ENCODE measurements at places on chromosomes 6 and 20.

DNA sequence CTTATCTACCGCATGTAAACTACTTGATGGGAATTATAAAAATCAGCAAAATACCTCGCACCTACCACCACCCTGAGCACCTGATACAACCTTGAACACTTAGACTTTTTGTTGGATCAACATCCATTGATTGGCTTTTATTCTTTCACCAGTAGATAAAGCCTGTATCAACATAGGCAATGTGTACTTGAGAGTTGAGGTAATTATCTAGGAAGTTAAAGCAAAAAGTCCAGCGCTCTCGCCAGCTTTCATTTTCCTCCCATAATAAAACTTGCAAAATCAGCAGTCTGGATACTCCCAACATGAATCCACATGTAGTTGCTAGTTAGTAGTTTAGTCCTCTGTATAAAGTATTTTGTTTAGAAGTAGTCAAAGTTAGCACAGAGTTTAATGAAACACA, 132.0 kb upstream of the PRDM1 start:
- DNase-seq, result no peak

DNA sequence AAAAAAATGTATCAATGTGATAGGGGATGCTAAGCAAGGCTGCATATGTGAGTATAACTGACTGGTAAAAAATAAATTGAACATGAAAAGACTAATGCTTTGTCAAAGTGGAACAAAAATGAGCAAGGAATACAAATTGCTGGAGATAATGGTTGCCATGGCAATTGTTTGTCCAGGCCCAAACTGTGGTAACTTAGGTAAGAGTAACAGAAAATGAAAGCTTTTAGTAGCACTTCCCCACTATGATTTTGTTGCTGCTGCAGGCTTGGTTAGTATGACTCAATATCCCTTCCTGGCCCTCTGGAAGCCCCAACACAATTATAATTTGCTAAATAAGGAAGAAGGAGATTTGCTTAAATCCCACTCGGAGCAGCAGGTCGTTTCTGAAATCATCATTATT, 577.1 kb downstream of the DOK5 start:
- no peak for DNase-seq

DNA sequence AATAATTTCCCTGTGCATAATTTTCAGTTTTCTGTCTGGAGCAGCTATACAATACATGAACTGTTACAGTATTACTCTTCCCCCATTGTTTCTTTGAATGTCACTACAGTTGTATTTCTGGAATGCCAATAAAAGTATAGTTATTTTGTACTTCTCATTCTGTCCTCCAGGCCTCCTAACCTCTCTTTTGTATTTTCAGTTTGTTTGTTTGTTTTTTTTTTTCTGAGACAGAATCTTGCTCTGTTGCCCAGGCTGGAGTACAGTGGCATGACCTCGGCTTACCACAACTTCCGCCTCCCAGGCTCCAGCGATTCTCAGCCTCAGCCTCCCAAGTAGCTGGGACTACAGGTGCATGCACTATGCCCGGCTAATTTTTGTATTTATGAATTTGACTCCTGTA, 16.8 kb upstream of the ARID1B start:
- DNase-seq, result no peak

DNA sequence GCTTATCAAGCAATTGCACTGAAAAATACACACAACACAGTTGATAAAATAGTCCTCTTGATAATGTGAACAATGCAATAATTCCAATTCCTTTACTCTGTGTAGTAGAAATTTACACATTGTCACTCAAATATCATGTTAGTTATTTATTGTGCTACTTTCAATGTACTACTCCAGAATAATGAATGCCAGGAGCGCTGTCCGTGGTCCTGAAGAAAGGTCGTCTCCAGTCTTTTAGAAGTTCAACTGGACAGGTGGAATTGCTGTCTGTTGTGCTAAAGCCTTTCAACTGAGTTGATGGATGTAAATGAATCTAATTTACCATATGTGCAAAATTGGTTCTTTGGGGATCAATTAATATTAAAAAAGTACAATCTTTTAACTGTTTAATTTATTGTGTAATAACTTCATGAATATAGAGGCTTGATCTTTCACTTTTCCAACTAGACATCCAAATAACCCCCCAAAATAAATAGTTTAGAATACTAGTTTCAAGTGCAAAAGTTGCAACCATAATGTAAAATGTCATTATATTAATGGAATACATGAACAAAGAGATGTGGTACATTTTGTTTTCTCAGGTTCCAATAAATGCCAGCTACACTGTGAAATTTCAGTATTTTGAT, 3.2 kb downstream of the GRIK2 start:
- no peak for DNase-seq

GRCh38 chr20:47125508-47125757, 230.8 kb downstream of the EYA2 start:
- DNase-seq, result no peak

- no peak for DNase-seq
Measured at GRCh38 chr6:105484238-105485161, 81.6 kb upstream of the PREP start.

DNA sequence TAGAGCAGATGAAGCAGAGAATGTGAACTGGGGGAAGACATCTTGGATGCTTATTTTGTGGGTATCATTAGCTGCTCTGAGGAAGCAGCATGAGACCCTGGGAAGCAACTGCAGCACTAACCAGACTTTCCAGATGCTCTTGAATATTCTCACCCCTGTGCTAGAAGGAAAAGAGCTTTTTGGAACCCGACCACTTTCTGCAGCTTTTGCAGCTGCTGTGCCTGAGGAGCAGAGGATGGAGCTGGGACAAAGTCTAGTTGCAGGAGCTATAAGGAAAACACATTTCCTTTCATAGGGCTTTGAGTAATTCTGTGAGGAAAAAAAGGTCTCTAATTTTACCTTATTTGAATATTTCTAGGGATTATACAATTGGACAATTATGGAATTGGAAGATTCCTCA, 369.7 kb downstream of the CD109 start:
- no peak for DNase-seq

DNA sequence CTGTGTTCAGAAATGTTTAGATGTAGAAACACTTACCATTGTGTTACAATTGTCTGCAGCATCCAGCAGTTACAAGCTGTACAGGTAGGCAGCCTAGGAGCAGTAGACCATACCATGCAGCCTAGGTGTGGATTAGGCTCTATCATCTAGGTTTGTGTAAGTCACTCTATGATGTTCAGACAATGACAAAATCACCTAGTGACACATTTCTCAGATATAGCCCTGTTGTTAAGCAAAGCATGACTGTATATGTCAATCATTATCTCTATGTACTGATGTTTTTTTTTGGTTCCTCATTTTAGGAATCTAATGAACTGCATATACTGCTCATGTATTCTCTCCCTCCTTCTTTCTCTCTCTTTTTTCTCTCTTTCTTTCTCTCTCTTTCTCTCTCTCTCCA, 22.2 kb downstream of the CST8 start:
- no peak for DNase-seq

GRCh38 chr6:91097364-91097763, 510.5 kb upstream of the MAP3K7 start:
- no peak for DNase-seq

DNA sequence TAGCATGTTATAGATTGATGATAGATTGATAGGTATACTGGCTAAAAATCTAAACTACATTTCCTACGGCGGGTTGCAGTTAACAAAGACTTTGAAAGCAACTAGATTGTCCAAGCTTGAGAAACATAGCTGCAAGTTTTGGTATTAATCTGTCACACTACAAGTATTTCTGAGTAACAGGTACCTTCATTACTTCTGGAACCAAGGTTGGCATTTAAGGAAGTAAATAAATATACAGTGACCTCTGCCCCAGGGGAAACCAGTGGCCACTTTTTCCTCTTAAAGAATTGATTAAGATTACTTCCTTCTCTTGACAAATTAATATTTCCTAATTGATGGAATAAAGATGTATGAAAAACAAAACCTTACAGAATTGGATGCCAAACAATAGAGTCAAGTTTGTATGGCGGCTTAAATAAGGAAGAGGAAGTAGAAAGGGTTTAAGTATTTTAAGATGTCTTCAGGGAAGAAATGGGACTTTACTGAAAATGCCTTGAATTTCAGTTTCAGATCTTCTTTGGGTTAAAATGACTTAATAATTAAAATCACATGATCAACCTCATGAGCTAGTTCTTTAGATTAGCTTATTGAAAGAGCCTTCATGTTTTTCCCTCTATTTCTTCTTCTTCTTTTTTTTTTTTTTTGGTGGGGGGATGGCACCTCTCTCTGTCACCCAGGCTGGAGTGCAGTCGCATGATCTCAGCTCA, 132.8 kb downstream of the DOK5 start:
- DNase-seq, result no peak

DNA sequence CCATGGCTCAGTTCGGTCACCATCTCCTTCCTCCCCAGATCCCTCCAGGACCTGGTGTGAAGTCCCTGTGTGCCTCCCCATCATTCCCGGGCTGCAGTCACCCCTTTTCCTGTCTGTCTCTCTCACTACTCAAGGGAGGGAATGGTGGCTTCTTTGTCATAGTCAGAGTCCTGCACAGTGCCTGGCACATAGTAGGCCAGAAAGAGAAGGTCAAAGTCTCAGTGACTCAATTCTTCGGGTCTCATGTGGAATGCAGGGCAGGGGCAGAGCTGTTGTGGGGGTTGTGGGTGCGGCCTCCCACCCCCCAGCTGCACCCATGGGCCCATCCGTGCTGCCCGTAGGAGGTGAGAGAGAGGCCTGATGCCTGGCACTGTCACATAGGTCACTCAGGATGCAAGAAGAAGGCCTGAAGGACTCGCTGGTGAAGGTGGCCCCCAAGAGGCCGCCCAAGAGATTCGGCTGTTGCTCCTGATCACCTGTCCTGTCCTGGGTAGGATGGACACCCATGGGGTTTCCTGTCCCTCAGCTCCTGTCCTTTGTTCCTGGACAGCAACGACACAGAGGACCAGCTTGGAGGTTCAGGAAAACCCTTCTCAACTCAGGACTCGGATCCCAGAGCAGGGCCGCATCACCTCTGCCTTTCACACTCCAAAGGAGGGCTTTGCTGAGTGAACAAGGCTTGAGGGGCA, 34.1 kb downstream of the RAB44 start:
- no peak for DNase-seq

- DNase-seq, result no peak
Measured at GRCh38 chr6:151197556-151197955, 42.2 kb upstream of the AKAP12 start.

- DNase-seq, result no peak
Measured at GRCh38 chr6:42099340-42100028, 42.9 kb downstream of the C6orf132 start.

DNA sequence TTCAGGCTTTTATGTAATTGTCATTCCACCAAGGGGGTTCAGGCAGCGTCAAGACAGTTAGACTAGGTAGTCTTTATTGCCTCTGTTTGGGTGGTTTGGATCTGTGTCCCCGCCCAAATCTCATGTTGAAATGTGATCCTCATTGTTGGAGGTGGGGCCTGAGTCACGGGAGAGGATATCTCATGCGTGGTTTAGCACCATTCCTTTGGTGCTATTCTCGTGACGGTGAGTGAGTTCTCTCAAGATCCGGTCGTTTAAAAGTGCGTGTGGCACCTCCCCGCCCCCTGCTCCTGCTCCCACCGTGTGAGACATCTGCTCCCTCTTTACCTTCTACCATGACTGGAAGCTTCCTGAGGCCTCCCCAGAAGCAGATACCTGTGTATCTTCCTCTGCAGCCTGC, 51.3 kb upstream of the FOXC1 start:
- no peak for DNase-seq

GRCh38 chr6:138681627-138682026, 91.9 kb upstream of the CCDC28A start:
- no peak for DNase-seq

DNA sequence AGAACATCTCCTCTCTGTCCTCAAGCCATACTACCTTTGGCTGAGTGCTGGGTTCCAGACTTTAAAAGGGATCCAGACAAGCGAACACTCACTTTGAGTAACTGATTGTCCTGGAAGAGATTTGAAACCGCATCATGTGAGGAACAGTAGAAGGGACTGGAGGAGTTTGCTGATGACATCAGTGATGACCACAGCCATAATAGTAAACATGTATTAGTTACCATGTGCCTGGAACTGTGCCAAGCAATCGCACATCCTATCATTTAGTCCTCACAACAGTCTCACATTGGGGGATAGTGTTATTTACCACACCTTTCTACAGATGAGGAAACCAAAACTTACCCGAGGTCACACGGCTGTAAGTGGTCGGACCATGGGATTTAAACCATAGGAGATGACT, 39.8 kb downstream of the ARMC2 start:
- DNase-seq, result no peak

DNA sequence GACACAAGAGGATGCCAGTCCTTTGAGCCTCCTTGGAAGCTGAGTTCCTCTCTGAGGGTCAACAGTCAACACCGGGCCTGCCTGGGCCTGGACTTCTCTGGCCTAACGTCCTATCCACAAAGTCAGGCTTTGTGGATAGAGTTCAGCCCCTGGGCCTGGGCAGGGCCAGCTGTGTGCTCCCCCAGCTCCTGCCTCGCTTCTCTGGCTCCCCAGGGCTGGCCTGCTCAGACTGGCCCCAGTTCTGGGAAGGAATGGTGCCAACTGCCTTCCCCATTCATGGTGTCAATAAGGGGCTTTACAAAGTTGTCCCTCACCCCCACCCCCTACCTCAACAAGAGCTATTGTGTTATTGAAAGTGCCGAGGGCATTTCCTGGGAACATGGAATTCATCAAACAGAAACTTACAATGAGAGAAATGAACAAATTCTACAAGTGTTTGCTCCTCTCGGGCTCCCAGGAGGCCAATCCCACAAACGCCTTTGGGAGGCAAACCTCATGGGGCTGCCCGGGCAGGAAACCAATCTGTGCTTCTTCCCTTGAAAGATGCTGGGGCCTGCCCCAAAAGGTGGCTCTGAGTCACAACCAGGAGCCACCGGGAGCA, 26.5 kb upstream of the PPP1R14C start:
- DNase-seq, result no peak

- no peak for DNase-seq
Measured at GRCh38 chr20:62641321-62642050, 817 bp upstream of the SLCO4A1 start.

DNA sequence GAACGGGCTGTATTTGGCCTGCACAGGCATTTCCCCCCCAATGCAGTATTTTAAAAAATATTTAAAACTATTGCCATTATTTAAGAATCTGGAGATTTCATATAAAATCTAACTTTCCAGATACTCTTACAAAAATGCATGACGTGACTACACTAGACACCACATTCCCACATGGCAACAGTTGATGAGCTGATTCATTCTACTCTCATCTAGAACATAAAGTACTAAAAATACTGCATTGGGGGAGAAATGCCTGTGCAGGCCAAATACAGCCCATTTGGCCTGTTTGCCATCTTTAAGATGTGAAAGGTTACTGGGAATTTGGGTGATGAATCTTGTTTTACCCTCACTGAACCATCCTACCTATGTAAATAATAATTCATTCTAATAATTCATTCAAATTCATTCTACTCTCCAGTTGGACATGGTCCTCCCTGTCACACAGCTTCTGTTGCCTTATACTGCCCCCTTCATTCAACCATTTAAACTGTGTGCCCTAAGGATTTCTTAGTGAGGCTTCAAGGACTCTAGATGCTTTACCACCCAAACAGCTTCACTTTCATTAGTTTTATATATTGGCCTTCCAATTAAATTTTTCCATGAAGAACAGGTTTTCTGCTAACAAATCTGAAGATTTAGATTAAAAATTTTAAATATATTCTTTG, 6.9 kb upstream of the ZSCAN16 start:
- no peak for DNase-seq

GRCh38 chr6:104252276-104252675, 607.4 kb downstream of the HACE1 start:
- DNase-seq, result no peak

Data from SW 1271 (cell line).